Keratinocyte (primary cell): ENCODE measurements at places on chromosomes 2 and 18. TPM values are rescaled to one million over a fixed set of nuclear protein-coding genes. Genes with fewer than 3 reads are reported as not detected.

The PFN4 gene
- polyA plus RNA-seq: 0.14 to 0.28 TPM (median 0.16 TPM) in 3 replicates

The HOXD12 gene
- polyA plus RNA-seq: not detected in 3 replicates

The RGPD3 gene
- 0.06 to 0.09 TPM (median 0.06 TPM) in 3 replicates for polyA plus RNA-seq

The C2orf66 gene
- polyA plus RNA-seq: 0.32 to 2.9 TPM (median 2.2 TPM) in 3 replicates

The CRYGD gene
- polyA plus RNA-seq: not detected in 3 replicates

The CPO gene
- 0.07 to 0.36 TPM (median 0.25 TPM) in 3 replicates for polyA plus RNA-seq

The BMP10 gene
- 0.05 TPM in 1 of 3 replicates, not detected in the others for polyA plus RNA-seq

The IL37 gene
- polyA plus RNA-seq: 0.33 to 0.73 TPM (median 0.63 TPM) in 3 replicates

The PSTPIP2 gene
- polyA plus RNA-seq: 15.4 to 30.8 TPM (median 27.3 TPM) in 3 replicates

The PCARE gene
- 0.01 TPM in 1 of 3 replicates, not detected in the others for polyA plus RNA-seq

The EML6 gene
- 0.26 to 2.0 TPM (median 0.96 TPM) in 3 replicates for polyA plus RNA-seq

The C2orf78 gene
- not detected in 3 replicates for polyA plus RNA-seq

The DTYMK gene
- polyA plus RNA-seq: 19.4 to 32.1 TPM (median 31.6 TPM) in 3 replicates

The ASPRV1 gene
- 0.44 to 3.4 TPM (median 1.5 TPM) in 3 replicates for polyA plus RNA-seq
